Stimulated activated CD4-positive, alpha-beta T cell treated with anti-CD3 and anti-CD28 coated beads, Interleukin-1b, Interleukin-23, amount 100 ng/mL, for 1 hour (primary cell): ENCODE measurements at places on chromosomes 11 and 22.

DNA sequence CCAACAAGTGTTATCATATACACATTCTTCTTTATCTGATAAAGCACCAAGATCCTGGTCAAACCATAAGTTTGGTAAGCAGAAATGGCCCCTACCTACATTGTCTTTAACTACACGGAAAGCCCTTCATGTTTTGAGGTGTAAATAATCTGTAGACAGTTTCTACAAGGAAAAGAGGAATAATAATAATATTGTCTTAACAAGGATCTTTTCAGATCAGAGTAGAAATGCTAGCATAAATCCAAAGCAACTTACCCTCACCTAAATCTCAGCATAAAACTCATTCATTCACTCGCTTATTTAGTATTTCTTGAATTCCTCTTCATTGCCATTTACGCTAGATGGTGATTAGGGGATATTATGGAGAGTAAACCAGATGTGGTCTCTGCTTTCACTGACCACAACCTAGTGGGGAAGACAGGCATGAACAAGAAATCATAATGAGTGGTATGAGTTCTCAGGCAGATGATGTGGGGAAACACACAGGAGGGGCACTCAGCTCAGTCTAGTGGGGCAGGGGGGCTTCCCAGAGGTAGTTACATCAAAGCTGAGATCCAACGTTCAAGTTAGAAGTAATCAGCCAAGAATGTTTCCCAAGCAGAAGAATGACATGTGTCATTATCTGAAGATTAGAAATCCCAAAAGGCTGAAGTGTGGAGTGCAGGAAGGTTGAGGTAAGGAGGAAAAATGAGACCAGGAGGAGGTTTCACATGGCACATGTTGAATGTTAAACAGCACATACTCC, 65.4 kb upstream of the ZC3H12C start:
- DNase-seq: no peak

DNA sequence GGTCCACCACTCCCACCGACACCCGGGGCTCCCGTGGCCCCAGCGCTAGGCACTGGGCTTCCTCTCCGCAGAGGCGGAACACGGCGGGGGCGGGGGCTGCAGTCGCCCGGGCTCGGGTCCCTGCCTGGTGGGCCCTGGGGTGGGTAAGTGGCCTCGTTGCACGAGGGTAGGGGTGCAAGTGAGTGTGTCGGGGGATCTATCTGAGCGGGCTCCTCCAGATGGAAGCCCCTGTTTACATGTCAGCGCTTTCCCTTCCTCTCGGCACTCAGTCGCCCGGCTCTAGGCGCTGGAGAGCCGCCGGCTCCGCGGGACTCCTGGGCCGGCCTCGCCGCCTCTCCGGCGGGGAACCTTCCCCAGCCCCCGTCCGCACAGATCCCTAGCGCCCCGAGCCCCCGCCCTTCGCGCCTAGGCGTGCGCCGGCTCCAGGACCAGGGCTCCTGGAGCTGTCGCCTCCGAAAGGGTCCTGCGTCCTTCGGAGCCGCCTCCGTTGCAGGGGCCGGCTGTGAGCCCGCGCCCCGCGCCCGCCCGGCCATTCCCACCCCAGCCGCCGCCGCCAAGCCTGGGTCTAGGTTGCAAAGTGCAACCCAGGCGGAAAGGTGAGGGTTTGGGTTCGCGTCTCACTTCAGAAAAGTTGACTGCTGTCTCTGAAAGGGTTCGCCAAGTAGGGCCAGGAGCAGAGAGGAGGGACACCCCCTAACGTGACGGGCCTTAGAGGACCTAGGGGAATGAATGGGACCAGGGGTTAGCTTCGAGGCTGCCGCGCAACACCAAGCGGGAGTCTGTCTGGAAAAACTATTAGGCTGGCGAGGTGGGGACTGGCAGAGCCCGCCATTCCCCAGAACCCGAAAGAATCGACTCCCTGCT, 978 bp downstream of the FLI1 start:
- no peak for DNase-seq

- DNase-seq: peak; percentile 17
These were observed 703 bp downstream of the ABTB2 start for GRCh38 chr11:34356913-34357700.

GRCh38 chr22:32618441-32619140, 144.0 kb downstream of the FBXO7 start:
- DNase-seq: no peak

DNA sequence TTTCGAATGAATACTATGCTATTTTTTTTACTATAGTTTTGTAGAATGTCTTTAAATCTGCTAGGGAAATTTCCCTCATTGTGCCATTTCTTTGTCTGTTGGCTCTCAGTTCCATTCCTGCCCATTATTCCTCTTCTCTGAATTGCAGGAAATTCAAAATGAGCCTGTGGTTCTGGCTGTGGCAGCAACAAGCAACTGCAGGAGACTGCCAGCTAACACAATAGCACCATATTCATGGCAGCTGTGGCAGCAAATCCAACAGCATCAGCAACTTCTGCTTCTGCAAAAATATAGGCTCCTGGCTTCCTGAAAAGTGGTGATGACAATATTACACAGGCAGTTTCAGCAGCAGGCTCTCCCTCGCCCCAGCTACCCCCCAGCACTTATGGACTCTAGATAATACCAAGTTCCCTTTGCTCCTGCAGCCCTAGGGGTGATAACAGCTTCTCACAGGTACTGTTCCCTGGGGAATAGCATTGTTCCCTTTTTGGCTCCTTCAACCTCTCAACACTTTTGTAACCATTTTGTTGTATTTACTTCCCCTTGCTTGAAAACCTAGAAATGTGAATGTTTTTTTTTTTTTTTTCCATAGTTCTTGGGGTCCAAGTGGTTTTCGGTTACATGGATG, 9.3 kb downstream of the PATE4 start:
- no peak for DNase-seq

GRCh38 chr11:116412118-116412889, 360.5 kb downstream of the BUD13 start:
- no peak for DNase-seq

GRCh38 chr22:21102659-21103267, 57.0 kb downstream of the LRRC74B start:
- DNase-seq: peak; percentile 34

- no peak for DNase-seq
These were observed 23.6 kb downstream of the TSKU start for GRCh38 chr11:76806608-76807205.
